ENCODE measurements at places on chromosomes 4 and X.
A peak's percentile ranks its signal among the peaks of the same experiment; 100 is the strongest.

DNA sequence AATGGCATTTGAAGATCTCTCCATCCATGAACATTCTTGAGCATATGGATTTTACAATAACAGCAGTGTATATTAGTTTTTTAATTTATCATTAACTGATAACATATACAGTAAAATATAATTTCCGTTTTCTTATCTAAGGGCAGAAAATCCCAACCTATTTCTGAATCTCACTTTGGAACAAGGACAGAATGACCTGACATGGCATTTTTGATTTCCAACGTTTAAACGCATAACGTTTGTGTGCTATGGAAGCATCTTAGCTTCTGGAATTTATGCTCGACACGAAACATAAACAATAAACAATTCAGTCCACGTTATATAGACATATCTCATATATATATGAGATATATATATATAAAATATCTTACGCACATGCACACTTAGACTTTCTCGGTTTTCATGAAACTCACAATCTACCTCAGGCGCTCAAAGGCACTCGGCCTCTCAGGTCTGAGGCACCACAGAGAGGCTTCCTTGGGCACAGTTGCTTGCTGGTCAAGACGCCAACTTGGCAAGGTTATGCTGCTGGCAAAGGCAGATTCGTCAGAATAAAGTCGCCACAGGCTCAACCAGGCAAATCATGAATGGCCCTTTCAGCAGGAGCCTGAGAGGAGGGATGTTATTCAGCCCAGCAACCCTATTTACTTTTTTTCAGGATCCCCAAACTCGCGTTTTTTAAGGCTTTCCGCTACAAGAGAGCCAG lies 1.0 kb upstream of the UGT8 start:
- no peak for DNase-seq

GRCh38 chr4:80387390-80388283 lies 52.1 kb downstream of the CFAP299 start:
- no peak for DNase-seq

GRCh38 chr4:153218961-153219360 lies 14.7 kb downstream of the TRIM2 start:
- DNase-seq = no peak

DNA sequence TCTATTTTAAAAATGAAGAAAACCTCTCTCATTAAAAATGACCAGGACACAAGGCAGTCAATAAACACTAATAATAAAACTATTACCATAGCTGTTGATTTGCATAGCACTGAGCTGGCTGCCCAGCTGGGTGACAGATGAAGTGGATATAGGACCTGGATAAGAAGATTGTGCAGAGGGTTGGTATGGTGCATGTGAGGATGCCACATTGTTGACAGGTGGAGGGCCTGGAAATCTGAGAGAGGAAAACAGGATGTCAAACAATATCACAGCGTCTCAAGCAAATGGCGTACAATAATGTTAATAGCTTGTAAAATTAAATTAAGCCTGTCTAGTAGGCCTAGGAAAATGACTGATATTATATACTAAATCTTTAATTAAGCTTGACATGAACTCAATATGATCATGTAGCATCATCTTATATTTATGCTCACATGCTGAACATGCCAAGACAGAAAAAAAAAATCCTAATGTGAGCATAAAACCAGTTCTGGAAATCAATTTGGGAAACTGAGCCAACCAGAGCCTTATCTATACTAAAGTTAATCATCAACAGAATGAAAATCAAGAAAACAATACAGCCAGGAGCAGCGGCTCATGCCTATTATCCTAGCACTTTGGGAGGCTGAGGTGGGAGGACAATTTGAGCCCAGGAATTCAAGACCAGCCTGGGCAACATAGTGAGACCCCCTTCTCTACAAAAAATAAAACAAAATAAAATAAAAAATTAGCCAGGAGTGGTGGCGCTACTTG lies 18.6 kb downstream of the SEC24D start:
- DNase-seq = no peak

DNA sequence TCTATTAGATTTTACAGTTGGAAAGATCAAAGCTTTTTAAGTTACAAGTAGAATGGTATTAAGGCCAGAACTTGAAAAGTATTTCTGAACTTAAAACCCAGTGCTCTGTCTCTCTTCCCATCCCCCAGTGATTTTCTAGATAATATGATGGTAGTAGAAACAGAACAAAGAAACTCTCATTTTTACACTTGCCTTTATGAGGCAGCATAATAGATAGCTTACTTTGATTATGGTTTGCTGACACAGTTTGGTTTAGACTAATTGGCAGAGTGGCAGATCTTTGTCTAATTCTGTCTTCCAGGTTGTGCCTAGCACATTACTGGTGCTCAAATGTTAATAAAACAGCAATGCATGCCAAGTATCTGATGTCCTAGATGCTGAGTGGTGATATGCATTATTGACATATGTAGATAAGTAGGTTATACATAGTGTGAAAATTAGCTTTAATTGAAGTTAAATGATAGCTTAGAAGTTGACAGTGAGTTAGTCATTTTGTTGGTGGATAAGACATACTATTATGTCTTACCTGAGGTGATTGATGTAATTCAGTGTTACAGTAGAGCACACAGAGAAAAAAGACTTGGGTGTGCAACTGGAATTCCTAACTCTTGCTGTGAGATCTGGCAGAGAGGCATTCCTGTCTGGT lies 4.3 kb upstream of the RAPGEF2 start:
- DNase-seq = no peak

DNA sequence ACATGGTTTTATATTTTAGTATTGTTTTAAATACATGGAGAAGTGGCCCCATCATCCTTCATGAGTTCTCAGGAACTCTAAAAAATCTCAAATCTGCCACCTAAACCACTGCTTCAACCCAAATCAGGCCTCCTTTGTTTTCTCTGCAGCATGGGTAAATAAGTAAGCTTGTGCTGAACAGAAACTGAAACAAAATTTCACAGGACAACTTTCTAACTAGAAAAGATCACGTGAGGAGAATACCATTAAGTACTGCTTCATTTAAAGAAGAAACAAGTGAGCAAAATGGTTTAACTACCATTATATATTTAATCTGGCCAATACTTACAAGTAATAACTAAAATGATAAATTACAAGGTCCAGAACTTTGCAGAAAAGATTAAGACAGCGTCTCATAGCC lies 2.5 kb downstream of the ARAP2 start:
- no peak for DNase-seq

DNA sequence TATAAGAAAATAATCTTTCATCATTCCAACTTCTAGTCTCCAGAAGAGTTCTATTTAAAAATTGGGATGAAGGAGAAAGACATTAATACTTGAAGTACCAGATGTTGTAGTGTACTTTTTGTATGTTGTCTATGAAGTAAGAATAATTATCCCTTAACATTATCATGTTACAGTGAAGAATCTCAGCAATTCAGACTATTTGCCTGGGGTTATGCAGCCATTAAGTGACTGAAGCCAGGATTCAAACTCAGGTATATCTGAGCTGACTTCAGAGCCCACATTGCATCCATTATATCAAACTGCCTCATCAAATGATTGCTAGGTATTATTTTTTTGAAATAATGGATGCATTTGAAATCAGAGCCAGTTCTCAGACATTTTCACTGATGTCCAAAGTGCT lies 76.1 kb upstream of the FHDC1 start:
- no peak for DNase-seq

- DNase-seq = peak; percentile 93
Measured at GRCh38 chr4:137998666-137999429, 243.3 kb downstream of the SLC7A11 start.

DNA sequence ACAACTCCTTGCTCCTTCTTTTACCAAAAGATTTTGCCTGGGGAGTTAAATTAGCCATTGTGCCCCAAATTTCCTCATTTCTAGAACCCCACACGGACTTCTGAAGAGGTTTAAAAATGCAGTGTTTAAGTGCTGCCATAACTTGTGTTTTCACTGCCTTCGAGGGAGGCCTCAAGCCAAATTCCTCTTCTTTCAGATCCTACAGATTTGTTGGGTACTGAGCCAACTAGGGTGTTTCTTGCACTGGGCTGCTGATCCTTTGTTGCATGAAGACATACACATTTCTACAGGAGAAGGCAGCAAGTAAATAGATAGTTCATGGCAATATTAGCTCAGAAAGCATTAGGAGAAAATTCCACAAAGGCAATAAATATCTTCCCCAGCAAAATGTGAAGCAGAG lies 43.8 kb downstream of the GLRA2 start:
- DNase-seq = peak; percentile 3

GRCh38 chr4:13097971-13098370 lies 386.2 kb downstream of the RAB28 start:
- no peak for DNase-seq

GRCh38 chrX:34279866-34280560 lies 147.9 kb upstream of the FAM47A start:
- no peak for DNase-seq

DNA sequence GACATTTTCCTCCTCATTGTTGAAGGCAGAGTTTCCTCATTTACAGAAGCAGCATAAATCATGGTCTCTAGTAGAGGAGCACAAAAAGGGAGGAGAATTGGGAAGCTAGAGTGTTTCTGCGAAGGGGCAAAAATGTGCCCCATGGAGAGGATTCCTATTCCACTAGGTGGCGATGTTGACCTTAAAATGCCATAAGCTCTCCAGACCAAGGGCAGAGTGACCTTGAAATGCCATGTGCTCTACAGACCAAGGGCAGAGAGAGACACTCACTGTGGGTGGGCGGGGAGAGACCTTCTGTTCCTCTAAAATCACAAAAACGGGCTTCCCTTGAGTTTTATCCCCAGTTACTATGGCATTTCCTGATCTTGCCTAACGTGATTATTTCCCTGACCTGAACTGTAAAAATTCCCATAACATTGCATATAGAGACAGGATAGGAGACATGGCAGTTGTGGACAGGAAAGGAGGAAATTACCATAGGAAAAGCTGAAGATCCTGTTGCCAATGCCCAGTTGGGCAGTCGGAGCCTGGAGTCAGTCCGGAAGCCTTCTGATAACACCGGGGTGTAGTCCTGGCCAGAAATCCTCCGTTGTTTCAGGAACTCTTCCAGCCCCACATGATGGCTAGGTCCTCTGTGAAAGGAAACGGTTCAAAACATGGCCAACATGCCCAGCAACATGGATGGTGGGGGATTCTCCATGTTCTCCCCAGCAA lies 567.7 kb downstream of the MAGEB5 start:
- peak; percentile 49 for DNase-seq

DNA sequence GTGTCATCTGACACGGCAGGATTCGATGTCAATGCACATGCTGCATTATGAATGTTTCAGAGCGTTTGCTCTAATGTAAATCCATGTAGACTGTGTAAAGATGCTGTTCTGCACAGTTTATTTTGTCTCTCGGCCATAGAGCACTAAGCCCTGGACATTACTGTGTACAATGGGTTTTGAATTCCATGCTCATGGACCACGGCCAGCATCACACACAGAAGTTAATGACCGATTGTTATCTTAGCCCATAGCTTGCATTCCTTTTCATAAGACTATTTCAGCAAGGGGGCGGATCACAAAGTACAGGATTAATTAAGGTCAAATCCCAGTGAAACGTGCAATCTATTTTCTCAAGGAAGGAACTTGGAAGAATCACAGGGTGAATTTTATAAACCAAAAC lies 286.1 kb upstream of the TENM3 start:
- DNase-seq = peak; percentile 98

DNA sequence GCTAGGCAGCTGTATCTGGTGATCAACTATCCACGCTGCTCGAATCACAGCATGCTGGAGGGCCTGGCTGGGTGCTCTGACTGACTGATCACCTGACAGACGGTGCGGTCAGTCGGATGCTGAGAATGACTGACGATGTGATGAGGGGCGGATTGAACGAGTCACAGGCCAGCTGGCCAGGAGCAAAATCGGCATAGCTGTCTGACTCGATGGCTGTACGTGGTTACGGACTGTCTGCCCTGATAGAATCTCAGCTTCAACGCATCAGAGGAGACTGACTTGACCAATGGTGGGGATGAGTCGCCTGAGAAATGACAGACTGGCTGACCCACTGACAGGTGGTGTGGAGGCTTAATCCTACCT lies 1.0 kb upstream of the SUV39H1 start:
- DNase-seq = no peak

- DNase-seq = no peak
Measured at GRCh38 chr4:100913685-100914084, 395.9 kb upstream of the EMCN start.

GRCh38 chrX:119359618-119360382 lies 39.3 kb upstream of the SLC25A43 start:
- DNase-seq = no peak

GRCh38 chrX:2848871-2849301 lies 20.2 kb downstream of the GYG2 start:
- peak; percentile 79 for DNase-seq

- DNase-seq = no peak
Measured at GRCh38 chr4:122772311-122772710, 39.8 kb downstream of the BBS12 start.

DNA sequence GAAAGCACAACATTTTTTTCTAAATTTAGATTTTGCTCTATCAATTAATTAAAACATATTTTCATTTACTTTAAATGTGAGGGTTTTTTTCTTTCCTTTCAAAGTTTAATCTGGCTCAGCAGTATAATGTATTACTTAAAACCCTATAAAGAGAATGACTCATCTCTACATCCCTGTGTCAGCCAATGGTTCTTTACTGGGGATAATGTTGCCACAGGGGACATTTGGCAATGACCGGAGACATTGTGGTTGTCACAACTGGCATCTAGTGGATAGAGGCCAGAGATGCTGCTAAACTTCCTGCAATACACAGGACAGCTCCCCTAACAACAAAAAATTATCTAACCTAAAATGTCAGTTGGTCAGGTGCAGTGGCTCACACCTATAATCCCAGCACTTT lies 53.8 kb downstream of the SYNPO2 start:
- DNase-seq = peak; percentile 64

- no peak for DNase-seq
Measured at GRCh38 chr4:2102045-2102883, 43.1 kb downstream of the NAT8L start.

- DNase-seq = peak; percentile 37
Measured at GRCh38 chr4:165814256-165815020, 58.6 kb upstream of the TLL1 start.

Data from fibroblast of skin of scalp (primary cell).